ENCODE measurements at places on chromosomes 6 and 20.

- peak; percentile 28 for DNase-seq
Observed at GRCh38 chr20:2006452-2007361, 12.8 kb upstream of the PDYN start.

- no peak for DNase-seq
Observed at GRCh38 chr6:116463301-116463700, 2.1 kb downstream of the CALHM6 start.

- DNase-seq, result no peak
Observed at GRCh38 chr6:83804886-83805285, 48.3 kb upstream of the RIPPLY2 start.

GRCh38 chr20:36550790-36551299, 9.5 kb downstream of the MYL9 start:
- no peak for DNase-seq

GRCh38 chr6:142323377-142323776, 21.6 kb downstream of the ADGRG6 start:
- DNase-seq, result peak; percentile 12

DNA sequence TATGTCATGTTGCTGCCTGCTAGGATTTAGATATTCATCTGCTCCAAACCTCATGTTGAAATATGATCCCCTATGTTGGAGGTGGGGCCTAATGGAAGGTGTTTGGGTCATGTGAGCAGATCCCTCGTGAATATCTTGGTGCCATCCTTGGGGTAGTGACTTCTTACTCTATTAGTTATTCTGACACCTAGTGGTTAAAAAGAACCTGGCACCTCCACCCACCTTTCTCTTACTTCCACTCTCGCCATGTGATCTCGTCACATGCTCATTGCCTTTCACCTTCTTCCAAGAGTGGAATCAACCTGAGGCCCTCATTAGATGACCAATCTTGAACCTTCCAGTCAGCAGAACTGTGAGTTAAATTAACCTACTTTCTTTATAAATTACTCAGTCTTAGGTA, 549.4 kb upstream of the SYNCRIP start:
- peak; percentile 93 for DNase-seq

DNA sequence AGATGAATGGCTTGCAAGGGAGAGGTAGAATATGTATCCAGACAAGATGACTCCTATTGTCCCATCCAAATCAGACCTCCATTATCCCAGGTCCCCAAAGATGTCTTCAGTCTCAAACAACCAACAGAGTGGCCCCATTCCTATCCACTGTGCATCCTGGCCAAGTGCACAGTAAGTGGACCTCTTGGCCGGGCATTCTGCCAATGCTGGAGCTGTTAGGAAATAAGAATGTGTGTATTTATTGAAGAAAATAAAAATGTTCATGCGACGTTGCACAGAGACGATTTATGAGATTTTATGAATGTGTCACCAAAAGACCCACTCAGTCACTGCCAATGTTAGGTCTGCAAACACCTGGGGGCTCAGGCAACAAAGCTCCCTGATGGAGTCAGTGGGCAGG, 196.0 kb downstream of the MAFB start:
- DNase-seq, result no peak

- DNase-seq, result no peak
Observed at GRCh38 chr20:32463642-32464400, 105.7 kb downstream of the ASXL1 start.

- no peak for DNase-seq
Observed at GRCh38 chr6:25435416-25435985, 156.3 kb downstream of the CARMIL1 start.

DNA sequence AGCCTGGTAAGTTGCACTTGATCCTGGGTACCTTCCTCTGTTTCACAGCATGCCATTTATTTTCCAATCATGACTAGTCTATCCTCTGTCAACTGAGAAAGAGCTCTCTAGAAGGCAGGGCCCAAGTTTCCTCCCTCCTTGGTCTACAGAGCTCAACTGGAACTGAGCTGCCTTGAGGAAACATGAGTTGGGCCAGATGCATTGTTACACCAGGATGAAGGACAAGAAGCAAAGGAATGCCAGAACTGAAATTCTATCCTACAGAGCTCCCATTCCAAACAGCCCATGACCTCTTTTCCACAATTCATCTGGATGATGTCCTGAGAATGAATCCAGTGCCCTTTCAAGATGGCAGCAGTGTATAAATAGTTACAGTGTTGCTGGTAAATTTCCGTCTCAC, 66.7 kb upstream of the E2F3 start:
- no peak for DNase-seq

GRCh38 chr6:132715204-132715603, 1.3 kb upstream of the VNN1 start:
- peak; percentile 4 for DNase-seq

DNA sequence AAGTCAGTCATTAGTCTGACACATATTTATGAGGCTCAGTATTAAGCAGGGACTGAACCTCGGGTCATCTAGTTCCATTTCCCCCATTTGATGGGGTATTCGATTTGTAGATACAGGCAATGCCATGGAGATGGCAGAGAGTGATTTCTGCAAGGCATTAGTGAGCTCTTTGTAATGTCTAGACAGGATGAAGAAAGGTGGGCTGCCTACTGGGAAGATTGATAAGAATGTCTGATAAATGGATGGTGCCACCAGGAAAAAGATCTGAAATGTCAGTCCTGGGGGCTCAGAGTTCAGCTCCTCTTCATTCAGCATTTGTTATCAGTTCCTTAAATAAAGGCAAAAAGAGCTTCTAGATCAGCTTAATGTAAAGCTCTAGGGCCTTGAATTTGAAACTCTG, 51.4 kb downstream of the HS3ST5 start:
- no peak for DNase-seq

- DNase-seq, result no peak
Observed at GRCh38 chr20:17751640-17752039, 51.9 kb downstream of the BANF2 start.

GRCh38 chr6:152071843-152072242, 264.4 kb downstream of the ESR1 start:
- no peak for DNase-seq

- no peak for DNase-seq
Observed at GRCh38 chr6:14207448-14207847, 89.9 kb downstream of the CD83 start.

GRCh38 chr20:11067359-11067758, 393.6 kb upstream of the JAG1 start:
- DNase-seq, result no peak

- DNase-seq, result no peak
Observed at GRCh38 chr20:46592580-46593362, 42.3 kb upstream of the OCSTAMP start.

DNA sequence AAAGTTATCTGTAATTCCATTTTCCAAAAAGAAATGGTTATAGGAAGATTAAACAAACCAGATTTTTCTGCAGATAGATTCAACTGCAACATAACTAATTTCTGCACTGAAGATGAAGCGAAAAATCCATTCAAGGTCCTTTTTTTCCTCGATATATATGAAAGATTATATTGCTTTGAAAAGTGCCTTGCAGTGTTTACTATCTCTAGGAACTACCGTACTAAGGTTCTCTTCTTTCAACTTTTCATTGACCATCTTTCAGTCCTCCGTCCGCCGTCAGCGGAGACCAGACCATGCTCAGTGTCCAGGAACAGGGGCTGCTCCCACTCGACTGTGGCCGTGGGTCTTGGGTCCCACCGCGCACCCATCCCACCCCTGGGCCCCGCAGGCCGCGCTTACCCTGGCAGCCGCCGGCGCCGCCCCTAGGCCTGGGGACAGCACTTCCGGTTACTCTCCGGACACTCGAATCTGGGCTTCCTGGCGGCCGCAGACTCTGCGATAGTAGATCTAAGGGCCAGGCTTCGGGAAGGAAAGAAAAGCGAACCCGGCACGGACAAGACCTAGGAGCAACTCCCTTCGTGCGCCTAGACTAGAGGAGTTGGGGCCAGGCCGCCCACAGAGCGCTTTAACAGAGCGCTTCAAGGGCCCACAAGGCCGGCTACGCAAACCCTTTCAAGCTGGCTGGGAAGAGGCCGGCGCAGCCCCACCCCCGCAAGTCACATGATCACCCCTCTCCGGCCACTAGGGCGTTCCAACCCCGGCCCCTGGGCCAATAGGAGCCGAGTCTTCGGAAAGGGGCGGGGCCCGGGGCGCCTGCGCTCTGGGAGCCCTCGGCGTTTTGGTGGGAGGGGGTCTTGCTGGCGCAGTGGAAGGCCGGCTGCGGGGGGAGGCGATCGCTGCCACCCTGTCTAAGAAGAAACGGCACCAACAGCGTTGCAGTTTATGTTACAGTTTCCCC, at the start of gene ZNF322:
ZNF322 (minus strand) TSS at position 705 of the 958 bp plus-strand sequence. CDS start 21,193 bp downstream, outside the sequence.
- DNase-seq, result peak; percentile 92

DNA sequence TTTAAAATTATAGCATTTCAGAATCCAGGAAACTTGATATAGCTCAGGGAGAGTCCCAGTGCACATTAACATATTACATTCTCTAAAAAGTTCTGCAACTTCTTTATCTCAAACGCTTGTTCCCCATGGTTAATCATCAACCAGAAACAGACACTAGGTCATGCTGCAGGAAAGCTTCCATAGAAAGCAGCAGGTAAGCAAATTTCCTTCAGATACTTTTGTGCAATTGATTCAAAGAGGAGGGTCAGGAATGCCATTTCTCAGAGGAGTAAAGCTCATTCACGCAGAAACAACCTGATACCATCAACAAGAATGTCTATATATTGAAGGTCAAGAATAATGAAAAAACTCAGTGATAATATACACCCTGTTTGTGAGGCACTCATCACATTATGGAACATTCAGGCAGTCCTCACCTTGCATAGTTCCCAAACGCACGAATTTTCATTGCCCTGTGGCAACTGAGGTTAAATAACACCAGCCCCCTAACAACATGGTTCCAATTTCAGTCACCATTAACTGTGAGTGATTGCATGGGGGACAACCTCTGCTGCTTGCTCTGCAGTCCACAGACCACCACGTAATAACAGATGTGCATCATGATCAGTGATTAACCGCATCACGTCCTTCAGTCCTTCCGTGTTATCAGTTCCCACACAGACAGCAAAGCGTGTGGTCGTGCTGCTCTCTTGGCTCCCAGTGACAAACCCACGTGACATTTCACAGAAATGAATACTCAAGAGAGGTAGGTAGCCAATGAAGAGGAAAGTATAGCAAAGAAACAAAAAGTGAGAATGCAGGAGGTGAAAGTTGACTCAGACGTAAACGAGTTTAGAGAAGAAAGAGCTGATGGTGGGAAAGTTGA, 95.7 kb downstream of the LY86 start:
- no peak for DNase-seq

DNA sequence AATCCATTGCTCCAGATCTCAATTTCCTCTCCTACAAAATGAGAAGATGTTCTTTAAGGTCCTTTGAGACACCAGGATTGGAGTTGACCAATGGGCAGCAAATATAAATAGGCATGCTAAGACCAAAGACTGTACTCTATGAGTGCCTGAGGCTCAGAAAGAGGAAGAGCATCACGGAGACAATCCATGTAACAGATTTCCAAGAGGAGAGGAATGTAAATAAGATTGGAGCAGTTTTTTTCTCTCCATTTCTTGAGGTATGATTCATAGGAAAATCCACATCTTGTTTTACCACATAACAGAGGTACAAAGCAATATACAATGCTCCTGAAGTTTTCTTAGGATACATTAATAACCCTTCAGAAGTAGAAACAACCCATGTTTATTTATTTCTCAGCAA, 109.8 kb downstream of the UBE3D start:
- DNase-seq, result no peak

DNA sequence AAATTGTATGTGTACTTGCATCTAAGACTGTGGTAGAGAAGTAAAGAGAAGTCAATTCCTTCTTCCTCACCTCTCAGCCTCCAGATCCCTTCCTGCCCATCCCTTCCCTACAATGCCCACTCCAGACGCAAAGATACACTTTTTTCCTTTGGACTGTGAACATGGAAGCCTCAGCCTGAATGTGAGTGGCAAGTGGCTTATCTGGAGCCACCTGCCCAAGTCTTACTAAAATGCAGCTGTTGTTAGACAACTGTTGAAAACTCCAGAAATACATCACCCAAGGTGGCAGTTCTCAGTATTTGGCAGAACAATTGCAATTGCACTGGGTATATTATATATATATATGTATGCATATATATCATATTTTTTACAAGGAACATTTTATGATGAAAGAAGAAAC, 7.5 kb downstream of the VGLL2 start:
- DNase-seq, result no peak

GRCh38 chr20:60001108-60001507, 42.9 kb downstream of the CDH26 start:
- no peak for DNase-seq

DNA sequence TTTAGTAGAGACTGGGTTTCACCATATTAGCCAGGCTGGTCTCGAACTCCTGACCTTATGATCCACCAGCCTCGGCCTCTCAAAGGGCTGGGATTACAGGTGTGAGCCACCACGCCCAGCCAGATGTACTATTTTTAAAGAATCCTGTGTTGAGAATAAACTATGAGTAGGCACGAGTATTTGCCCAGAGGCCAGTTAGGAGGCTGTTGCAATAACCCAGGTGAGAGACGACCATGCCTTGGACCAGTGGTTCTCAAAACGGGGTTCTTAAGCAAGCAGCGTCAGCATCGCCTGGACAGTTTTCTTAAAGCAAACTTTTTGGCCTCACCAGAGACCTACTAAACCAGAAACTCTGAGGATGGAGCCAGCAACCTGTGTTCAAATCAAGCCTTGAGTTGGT, 258.8 kb downstream of the ZNF217 start:
- no peak for DNase-seq

- no peak for DNase-seq
Observed at GRCh38 chr6:106426250-106426970, 65.9 kb downstream of the CRYBG1 start.

DNA sequence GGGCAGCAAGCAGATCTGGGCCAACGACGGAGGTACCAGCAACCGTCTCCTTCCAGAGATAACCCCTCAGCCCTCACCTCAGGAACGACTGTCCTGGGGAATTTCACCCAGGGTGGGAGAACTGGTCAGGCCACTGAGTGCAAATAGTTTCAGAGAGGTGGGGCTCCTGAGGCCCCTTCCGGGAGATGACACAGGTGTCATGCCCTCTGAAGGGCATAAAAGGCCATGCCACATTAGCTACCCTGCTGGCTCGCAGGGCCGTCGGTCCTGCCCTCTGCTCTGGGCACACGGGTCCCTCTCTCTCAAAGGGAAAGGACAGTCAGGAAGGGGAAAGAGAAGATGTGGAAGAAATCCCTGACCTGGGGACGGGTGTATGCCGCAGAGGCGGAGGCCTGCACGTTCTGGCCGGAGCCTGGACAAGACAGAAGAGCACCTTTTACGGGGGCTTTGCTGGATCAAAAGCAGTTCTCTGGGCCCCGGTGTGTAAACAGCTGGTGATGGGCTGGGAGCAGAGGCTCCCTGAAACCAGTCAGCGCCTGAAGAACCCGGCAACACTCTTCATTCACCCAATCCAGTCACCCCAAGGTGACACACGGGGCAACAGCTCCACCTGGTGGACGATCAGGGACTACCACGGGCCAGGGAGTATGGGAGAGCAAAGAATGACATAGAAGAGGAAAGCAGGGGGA, 6.4 kb upstream of the TAF8 start:
- DNase-seq, result peak; percentile 85

- no peak for DNase-seq
Observed at GRCh38 chr6:162108041-162108440, 619.5 kb downstream of the PRKN start.

Measured in NCI-H2171 treated with DMSO at 0.1 percent for 48 hours (cell line).